GM23338 (cell line): ENCODE measurements at places on chromosomes 13 and 19.

DNA sequence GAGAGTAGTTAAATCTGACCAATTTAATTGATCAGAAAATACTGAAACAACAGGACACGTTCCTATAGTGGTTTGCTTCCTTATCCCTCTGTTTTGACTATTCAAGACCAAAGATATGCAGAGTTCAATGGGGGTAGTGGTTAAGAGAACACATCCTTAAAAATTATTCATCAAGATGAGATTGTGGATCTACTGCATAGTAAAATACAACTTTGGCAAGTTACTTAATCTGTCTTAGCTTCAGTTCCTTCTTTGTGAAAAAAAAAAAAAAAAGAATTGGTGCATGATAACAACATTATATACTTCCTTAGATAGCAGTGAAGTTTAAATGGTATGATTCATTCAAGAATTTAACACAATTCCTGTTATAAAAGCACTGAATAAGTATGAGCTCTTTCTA is 552.1 kb downstream of the DCT start:
- no peak for DNase-seq

DNA sequence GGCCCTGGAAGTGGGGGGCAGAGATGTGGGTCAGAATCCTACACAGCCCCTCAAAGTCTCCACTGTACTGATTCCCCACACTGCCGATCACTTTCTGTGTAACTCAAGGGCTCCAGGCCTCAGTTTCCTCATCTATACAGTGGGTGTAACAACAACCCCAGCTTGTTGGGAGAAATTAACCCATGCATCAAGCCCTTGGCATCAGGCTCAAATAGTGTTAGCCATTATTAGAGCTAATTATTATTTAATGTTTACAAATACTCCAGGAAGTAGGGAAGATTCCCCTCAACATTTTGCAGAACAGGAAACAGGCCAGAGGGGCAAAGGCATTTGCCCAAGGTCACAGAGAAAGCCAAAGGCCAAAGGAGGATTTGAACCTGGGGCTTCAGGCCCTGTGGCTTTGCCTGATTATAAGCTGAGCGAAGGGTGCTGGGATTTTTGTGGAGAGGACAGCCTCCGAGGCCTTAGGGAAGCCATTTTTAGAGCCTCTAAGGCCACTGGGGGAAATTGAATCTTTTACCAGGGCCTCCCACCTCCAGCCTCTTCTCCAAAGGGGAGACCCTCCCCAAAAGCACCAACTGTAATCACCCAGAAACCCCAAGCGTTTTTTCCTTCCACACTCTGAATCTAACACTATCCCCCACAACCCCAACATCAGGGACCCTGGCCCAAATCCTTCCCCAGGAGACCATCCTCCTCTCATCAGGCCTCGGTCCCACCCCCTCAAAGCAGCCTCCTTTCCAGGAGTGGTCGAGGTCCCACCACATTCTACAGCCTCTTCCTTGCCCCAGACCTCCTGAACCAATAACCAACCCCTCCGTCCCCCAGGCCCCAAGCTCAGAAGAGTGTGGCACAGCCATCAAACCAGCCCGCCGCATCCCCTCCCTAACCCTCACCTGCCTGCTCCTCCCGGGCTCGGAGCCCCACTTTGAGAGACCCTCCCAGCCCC is 1.1 kb downstream of the FKBP8 start:
- DNase-seq, result peak; percentile 62

DNA sequence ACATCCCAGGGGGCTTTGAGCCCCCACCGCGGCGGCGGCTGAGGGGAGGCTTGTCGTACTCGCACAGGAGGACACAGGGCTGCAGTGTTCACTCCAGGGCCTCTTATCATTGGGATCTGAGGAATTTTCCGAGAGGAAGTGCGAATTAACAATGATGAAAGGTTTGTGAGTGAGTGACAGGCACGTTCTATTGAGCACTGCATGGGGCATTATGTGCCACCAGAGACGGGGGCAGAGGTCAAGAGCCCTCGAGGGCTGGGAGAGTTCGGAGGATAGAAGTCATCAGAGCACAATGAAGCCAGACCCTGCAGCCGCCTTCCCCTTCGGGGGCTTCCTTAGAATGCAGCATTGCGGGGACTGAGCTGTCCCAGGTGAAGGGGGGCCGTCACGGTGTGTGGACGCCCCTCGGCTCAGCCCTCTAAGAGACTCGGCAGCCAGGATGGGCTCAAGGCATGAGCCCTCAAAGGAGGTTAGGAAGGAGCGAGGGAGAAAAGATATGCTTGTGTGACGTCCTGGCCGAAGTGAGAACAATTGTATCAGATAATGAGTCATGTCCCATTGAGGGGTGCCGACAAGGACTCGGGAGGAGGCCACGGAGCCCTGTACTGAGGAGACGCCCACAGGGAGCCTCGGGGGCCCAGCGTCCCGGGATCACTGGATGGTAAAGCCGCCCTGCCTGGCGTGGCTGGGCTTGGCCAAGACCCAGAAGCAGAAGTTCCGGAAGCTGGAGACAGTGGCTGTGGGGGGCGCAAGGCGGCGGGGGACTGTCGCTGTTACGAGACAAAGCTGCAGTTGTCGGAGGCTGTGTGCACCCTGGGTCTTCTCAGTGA is 53.9 kb downstream of the MCF2L start:
- peak; percentile 65 for DNase-seq

- no peak for DNase-seq
Observed at GRCh38 chr13:33204130-33204927, 81.2 kb downstream of the STARD13 start.
